GM23338 (cell line): ENCODE measurements at places on chromosomes 16 and 17. TPM values are rescaled to one million over a fixed set of nuclear protein-coding genes. Genes with fewer than 3 reads are reported as not detected.

WNT9B gene
- 0.17 and 0.62 TPM in 2 replicates for total RNA-seq

CES3 gene
- 0.66 and 1.0 TPM in 2 replicates for total RNA-seq

DNA sequence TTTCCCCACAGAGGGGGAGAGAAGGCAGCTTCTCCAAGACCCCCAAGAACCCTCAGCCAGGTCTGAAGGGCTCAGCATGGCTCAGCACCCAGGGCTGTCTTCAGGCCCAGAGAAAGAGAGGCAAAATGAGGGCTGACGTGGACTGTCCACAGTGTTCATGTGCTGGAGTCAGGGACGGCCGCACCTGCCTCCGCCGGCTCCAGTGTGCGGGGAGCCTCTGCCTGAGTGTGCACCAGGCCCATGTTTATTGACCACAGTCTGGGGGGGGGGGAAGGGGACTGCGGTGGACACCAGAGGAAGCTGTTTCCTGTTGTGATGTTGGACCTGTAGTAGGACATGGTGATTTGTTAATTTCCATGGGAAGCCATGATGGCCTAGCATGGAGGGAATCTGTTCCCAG, 6.9 kb downstream of the MRM1 start:
- H3K27me3 ChIP-seq, result no peaks in the 10 kb centered on the region
- no peak overlapping the region for H3K4me3 ChIP-seq
- peaks cover 17% of the 10 kb centered on the region for H3K4me1 ChIP-seq
- DNase-seq, result no peak
- H3K36me3 ChIP-seq, result no peaks in the 10 kb centered on the region
- no peak overlapping the region for H3K27ac ChIP-seq

GRCh38 chr16:88524973-88525662, 45.1 kb upstream of the ZC3H18 start:
- no peaks in the 10 kb centered on the region for H3K27me3 ChIP-seq
- DNase-seq, result no peak
- no peaks in the 10 kb centered on the region for H3K36me3 ChIP-seq
- no peak overlapping the region for H3K4me3 ChIP-seq

GRCh38 chr17:32926183-32926582, 1.8 kb upstream of the TMEM98 start:
- H3K4me3 ChIP-seq, result no peak overlapping the region
- no peak for DNase-seq
- no peak overlapping the region for H3K27ac ChIP-seq
- H3K27me3 ChIP-seq, result peaks cover 11% of the 10 kb centered on the region
- peaks cover 4% of the 10 kb centered on the region; the same call in 1 of the 2 replicates for H3K36me3 ChIP-seq
